ENCODE measurements at places on chromosomes 11 and 22. TPM values are rescaled to one million over a fixed set of nuclear protein-coding genes. Genes with fewer than 3 reads are reported as not detected.
A peak's percentile ranks its signal among the peaks of the same experiment; 100 is the strongest.

DNA sequence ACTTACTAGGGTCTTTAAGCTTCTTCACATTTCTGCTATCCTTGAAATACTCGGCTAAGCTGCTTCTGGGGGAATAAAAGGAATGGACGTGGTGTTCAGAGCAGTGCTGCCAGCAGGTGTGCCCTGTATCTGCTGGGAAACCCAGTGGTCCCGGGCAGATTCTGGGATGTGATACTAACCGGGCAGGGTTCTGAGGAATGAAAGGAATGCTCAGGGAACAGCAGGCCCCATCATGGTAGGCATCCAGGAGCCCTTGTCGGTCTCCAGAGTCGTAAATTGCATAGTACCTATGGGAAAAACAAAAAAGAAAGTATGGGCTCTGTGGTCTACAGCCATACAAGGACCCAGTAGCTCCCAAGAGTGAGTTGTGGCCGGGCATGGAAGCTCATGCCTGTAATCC, 4.5 kb upstream of the TMEM223 start:
- no peak for DNase-seq

DNA sequence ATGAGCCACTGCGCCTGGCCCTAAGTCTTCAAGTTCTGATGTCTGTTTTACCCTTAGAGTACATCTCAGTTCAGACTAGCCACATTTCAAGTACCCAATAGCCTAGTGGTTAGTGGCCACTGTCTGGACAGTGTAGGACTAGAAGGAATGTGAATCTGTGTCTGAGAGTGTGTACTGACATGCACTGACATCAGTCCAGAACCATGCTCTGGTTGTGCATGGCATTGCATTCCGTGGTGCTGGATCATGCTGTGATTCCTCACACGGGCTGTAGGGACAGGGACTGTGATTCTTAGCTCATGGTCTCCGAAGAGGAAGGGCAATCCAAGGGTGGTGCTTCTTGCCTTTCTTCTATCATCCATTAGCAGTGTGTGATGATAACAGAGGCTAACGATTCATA, 41.1 kb downstream of the AMOTL1 start:
- DNase-seq, result no peak

DNA sequence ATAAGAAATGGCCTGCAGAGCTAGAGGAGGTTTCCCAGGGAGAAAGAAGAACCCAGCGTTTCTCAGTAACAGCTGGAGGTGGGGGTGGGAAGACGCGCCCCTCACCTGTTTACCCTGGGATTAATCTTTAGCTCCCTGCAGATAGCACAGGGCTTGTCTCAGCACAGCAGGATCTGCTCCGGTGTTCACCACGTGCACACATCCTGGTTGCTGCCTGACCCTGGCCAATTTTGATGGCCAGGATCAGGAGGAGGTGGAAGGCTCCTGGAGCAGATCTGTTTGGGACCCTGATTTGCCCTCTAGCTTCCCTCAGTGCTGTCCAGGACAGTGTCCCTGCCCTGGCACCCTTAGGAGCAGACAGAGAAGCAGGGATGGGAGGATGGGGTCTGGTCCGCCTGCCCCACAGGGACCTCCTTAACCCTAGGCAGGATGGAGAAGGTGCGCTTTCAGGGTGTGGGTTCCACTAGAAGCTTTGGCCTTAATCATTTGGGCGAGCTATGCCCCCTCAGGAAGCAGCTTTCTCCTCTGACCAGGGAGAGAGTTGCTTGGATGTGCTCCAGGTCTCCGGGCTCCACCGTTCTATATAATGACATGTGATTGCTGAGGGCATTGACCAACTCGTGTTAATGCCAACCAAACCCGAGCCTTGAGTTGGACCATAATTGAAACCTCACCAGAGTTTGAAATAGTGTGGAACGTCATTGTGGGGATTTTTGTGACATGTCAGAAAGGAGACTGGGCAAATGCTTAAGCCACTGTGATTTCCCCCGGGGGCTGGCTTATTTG, 19.3 kb downstream of the UPB1 start:
- DNase-seq, result no peak

- DNase-seq, result no peak
Observed at GRCh38 chr11:19683141-19683805, 29.4 kb upstream of the NAV2 start.

- DNase-seq, result no peak
Observed at GRCh38 chr11:78195917-78196560, 7.3 kb downstream of the USP35 start.

The NAALADL1 gene
- total RNA-seq, result 56.8 TPM

GRCh38 chr11:35272391-35272902, 133.5 kb downstream of the CD44 start:
- DNase-seq, result no peak

GRCh38 chr11:12001186-12001585, 7.2 kb downstream of the DKK3 start:
- no peak for DNase-seq

- no peak for DNase-seq
Observed at GRCh38 chr11:44936951-44937543, 13.6 kb downstream of the TP53I11 start.

DNA sequence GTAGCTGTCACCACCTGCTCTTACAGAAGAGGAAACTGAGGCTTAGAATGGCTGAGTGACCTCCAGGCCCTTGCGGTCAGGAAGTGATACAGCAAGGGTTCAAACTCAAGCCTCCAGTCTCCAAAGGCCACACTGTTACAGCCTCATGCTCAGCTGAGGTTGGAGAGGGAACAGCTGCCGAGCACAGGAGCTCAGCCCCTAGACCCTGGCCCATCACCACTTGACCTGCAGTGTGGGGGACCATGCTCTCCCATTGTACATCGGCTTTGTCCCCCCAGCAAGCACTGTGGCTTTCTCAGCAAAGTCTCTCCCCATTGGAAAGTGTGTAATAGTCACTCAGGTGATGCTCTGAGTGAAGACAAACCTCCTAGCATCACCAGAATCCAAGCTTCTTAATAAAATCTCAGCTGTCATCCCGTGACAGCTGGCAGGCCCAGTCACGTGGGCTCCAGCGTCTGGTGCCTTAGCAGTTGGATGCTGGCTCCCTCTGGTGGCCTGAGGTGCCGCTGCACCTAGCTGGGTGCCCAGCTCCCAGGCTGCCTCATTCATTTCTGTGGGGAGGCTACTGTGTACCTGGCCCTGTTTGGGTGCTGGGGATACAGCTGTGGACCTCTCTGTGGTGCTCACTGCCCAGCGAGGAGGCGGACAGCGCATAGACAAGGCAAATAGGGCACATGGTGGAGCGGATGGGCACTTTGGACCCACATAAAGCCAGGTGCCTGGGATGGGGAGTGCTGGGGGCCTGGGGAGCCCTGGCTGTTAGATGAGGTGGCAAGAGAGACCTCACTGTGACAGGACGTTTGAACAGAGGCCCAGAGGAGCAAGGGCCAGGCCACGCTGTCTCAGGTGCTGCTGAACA, 19.1 kb upstream of the MYRF start:
- DNase-seq, result peak; percentile 47
